ENCODE measurements at places on chromosomes 11 and 22.
A peak's percentile ranks its signal among the peaks of the same experiment; 100 is the strongest.

DNA sequence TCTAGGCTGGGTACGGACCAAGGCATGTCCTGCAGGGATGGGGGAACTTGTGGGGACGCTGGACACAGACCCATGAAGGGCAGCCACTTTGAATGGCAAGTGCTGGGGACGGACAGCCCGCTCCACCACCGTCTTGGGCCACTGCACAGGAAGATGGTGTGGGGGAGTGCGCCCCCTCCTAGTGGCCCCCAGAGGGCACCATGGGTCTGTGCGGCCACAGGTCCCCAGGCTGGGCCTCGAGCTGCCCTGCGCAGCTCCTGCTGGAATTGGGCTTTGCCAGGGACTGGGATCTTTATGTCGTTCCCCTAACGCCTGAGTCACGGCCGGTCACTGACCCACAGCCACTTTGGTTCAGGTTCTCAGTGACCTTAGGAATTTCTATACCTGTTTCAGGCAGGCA lies 44.4 kb downstream of the NAT10 start:
- no peak for DNase-seq

DNA sequence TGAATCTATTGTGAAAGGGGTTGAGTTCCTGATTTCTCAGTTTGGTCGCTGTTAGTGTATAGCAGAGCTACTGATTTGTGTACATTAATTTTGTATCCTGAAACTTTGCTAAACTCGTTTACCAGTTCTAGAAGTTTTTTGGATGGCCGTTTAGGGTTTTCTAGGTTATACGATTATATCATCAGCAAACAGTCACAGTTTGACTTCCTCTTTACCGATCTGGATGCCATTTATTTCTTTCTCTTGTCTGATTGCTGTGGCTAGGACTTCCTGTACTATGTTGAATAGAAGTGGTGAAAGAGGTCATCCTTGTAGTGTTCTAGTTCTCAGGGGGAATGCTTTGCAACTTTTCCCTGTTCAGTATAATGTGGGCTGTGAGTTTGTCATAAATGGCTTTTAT lies 24.6 kb upstream of the OOSP4B start:
- DNase-seq, result no peak

DNA sequence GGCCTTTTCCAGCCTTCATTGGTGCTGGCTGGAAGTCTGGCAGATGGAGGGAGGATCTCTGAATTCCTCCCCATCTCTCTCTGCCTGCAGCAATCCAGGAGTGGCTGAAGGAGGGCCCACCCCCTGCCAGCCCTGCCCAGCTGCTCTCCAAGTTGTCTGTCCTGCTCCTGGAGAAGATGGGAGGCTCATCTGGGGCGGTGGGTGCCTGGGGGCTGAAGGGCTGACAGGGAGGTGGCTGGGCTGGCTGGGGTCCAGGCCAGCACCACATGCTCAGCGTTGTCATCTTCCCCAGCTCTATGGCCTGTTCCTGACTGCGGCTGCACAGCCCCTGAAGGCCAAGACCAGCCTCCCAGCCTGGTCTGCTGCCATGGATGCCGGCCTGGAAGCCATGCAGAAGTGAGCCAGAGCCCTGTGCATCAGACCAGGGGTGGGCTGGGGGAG lies 12.2 kb downstream of the TKFC start:
- DNase-seq, result no peak

- no peak for DNase-seq
These were observed 1.3 kb downstream of the PNPLA3 start for GRCh38 chr22:43924877-43925276.

DNA sequence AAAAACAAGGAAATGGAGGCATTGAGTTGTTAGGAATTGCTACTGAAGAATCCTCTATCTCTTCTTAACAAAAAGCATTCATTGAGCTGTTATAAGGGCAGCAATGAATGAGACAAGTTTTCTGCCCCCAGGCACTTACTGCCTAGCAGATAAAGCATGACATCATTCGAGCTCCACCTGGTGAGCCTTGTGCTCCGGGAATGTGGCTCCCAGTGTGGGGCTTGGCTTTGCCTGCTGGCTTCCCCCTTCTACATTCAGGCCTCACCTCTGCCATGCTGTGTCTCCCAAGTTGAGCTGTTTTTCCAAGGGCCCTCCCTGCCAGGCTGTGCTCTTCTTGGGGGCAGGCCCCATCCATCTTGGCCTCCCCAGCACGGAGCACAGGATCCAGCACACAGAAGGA lies 56.9 kb upstream of the EIF3D start:
- no peak for DNase-seq

GRCh38 chr22:42697542-42698013 lies 23.1 kb downstream of the A4GALT start:
- no peak for DNase-seq

GRCh38 chr22:36853407-36854099 lies 7.3 kb upstream of the NCF4 start:
- no peak for DNase-seq

GRCh38 chr11:114134870-114135269 lies 75.4 kb downstream of the ZBTB16 start:
- DNase-seq, result no peak

GRCh38 chr11:113730887-113731726 lies 25.0 kb upstream of the TMPRSS5 start:
- DNase-seq, result peak; percentile 31

All from frontal cortex (tissue), 4 donors.